Heart left ventricle (tissue), 16 donors: ENCODE measurements at places on chromosomes 4 and X. TPM values are rescaled to one million over a fixed set of nuclear protein-coding genes. Genes with fewer than 3 reads are reported as not detected.

The AMMECR1 gene
- 1.3 TPM for total RNA-seq

The HELT gene
- not detected for total RNA-seq

The P2RY10 gene
- total RNA-seq: not detected

The GAGE12D gene
- total RNA-seq: not detected

The IL2 gene
- not detected for total RNA-seq

The EDA gene
- 4.2 TPM for total RNA-seq

The DRP2 gene
- not detected for total RNA-seq

The CSAG1 gene
- not detected for total RNA-seq

The ARHGAP36 gene
- not detected for total RNA-seq

The SMARCA5 gene
- 36.2 TPM for total RNA-seq

The SLC25A6 gene
- 128 TPM for total RNA-seq

The GAB3 gene
- total RNA-seq: 20.4 TPM

The CNGA1 gene
- total RNA-seq: 0.83 TPM

The SLC26A1 gene
- total RNA-seq: not detected

The COL4A6 gene
- total RNA-seq: 10.5 TPM

The ZFP92 gene
- 0.88 TPM for total RNA-seq

The TCEAL5 gene
- total RNA-seq: not detected

The EGFL6 gene
- total RNA-seq: not detected

The TLR10 gene
- not detected for total RNA-seq

The STS gene
- 5.3 TPM for total RNA-seq

The TCEAL6 gene
- total RNA-seq: not detected

The HTT-AS gene
- total RNA-seq: not detected

The STPG2 gene
- total RNA-seq: not detected

The HHIP gene
- not detected for total RNA-seq

The TLR1 gene
- total RNA-seq: 2.3 TPM

The CITED1 gene
- 0.45 TPM for total RNA-seq

The VEGFC gene
- total RNA-seq: 11.2 TPM

The EREG gene
- 0.09 TPM for total RNA-seq

The PNMA3 gene
- 2.5 TPM for total RNA-seq

The SOD3 gene
- 28.0 TPM for total RNA-seq

The VSIG1 gene
- total RNA-seq: 0.35 TPM

The DMP1 gene
- not detected for total RNA-seq

The FAM184B gene
- not detected for total RNA-seq

The MAOB gene
- total RNA-seq: 91.5 TPM

The DACH2 gene
- total RNA-seq: not detected

The ADGRL3 gene
- total RNA-seq: 5.6 TPM

The FATE1 gene
- total RNA-seq: not detected

The SYN1 gene
- 7.1 TPM for total RNA-seq
